Amniotic stem cell (primary cell): ENCODE measurements at places on chromosomes 4 and X.

- DNase-seq: no peak
Observed at GRCh38 chrX:44474410-44474809, 68.2 kb downstream of the FUNDC1 start.

GRCh38 chrX:1389181-1389992 is 2.5 kb downstream of the SLC25A6 start:
- no peak for DNase-seq

- DNase-seq: peak; percentile 35
Observed at GRCh38 chr4:88283661-88284438, 511 bp downstream of the PPM1K start.

GRCh38 chr4:107153228-107153627 is 117.1 kb upstream of the DKK2 start:
- DNase-seq: no peak

DNA sequence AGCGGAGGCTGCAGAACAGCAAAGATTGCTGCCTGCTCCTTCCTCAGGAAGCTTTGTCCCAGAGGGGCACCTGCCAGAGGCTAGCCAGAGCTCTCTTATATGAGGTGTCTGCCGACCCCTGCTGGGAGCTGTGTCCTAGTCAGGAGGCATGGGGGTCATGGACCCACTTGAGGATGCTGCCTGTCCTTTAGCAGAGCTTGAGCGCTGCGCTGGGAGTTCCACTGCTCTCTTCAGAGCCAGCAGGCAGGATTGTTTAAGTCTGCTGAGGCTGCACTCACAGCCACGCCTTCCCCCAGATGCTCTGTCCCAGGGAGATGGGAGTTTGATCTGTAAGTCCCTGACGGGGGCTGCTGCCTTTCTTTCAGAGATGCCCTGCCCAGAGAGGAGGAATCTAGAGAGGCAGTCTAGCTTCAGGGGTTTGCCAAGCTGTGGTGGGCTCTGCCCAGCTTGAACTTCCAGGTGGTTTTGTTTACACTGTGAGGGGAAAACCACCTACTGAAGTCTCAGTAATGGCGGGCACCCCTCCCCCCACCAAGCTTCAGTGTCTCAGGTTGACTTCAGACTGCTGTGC is 10.9 kb downstream of the DCK start:
- no peak for DNase-seq

- DNase-seq: peak; percentile 31
Observed at GRCh38 chr4:169164669-169165415, 105.9 kb downstream of the SH3RF1 start.

- DNase-seq: no peak
Observed at GRCh38 chrX:145623453-145623852, 194.2 kb upstream of the SLITRK2 start.

DNA sequence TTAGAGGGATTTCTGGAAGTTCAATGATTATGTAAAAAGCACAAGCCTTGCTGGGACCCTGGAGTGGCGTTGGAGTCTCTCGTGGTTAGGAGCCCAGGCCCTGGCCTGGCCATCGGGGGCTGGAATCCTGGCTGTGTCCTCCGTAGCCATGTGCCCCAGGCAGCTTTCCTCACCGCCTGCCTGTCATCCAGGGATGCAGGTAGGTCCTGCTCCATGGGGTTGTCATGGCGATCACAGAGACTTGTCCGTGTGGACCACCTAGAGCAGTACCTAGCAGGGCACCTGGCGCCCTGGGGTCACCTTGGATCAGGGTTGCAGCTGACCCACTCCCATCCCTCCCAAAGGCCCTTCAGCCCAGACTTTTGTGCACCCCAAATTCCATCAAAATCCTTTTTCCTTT is 30.2 kb upstream of the WFS1 start:
- DNase-seq: no peak

- DNase-seq: no peak
Observed at GRCh38 chr4:168691631-168692369, 194.9 kb downstream of the PALLD start.

- DNase-seq: no peak
Observed at GRCh38 chr4:38177641-38178391, 217.6 kb downstream of the PTTG2 start.

- no peak for DNase-seq
Observed at GRCh38 chrX:129594781-129595180, 54.7 kb downstream of the OCRL start.

DNA sequence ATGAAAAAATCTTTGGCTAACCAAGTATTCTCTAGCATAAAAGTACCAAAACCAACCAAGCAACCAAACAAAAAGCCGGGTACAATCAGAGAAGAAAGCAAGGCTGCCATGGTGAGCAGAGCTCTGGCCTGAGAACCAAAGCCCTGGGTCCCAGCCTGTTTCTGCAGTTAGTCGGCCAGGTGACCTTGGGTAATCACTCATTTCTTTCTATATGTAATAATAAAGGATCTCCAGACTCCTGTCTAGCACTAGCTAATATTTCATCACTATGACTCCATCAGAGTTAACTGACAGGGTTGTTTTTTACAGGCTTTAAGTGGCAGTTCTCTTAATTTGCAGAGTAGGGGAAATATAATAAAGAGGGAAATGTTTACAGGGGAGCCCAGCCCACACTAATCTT is 34.0 kb upstream of the RASGEF1B start:
- no peak for DNase-seq

- DNase-seq: no peak
Observed at GRCh38 chr4:38193236-38193863, 233.2 kb downstream of the PTTG2 start.

GRCh38 chrX:8981723-8982122 is 52.2 kb downstream of the FAM9B start:
- DNase-seq: no peak

- no peak for DNase-seq
Observed at GRCh38 chrX:45632506-45632905, 431.8 kb upstream of the DIPK2B start.

- DNase-seq: no peak
Observed at GRCh38 chrX:24761306-24761705, 67.6 kb downstream of the POLA1 start.

DNA sequence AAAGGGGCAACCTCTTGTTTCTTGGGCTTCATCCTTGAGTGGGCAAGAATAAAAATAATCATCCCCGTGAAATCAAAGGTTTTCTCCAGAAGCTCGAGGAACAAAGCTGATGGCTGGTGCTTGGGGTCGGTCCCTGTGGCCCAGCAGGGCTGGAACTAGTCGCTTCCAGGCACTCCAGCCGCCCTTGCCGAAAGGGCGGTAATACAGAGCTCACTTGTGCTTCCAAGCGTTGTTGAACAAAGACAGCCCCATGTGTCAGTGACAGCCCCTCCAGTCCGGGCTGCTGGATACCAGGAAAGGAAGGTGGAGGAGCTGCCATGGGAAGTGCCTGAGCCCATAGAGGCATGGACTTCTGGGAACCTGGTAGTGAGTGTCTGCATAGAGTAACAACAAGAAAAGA is 5.2 kb downstream of the HELT start:
- DNase-seq: no peak

DNA sequence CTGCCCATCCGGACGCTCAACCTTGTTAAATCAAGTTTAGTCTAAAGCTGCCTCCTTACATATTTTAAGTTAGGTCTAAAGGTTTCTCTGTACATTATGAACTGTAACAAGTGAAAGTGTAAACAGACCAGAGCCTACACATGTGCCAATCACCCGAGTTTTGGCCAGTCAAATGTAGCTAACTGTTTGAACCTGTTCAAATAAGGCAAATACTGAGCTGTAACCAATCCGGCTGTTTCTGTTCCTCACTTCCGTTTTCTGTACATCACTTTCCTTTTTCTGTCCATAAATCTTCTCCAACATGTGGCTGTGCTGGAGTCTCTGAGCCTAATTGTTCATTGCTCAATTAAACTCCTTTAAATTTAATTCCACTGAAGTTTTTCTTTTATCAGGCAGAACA is 113.3 kb upstream of the SHISA3 start:
- DNase-seq: no peak

GRCh38 chr4:123649250-123649644 is 252.7 kb downstream of the SPRY1 start:
- no peak for DNase-seq

DNA sequence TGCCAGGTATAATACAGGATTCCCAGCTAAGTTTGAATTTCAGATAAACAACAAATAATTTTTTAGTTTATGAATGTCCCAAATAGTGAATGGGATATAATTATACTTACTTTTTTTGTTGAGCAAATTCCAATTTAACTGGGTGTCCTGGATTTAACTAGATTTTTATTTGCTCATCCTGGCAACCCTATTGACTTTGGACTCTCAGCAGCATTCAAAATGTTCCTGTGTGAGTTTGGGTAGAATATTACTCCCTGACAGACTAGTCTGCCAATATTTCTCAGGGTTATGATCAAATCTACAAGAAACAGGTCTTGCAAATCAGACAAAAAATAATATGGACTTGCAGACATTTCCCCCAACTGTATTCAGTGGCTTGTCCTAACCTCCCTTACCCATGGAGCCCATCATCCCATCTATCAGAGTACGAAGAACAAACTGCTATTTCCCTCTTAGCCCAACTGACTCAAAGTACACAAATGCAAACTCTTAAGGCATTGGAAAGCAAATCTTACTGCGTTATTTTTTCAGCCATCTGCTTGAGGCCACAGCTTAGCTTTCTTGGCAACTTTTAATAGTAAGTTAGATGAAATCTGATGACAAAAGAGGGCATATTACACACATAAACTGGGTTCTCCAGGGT is 20.7 kb downstream of the SETD7 start:
- no peak for DNase-seq

GRCh38 chrX:1421433-1422134 is 29.7 kb upstream of the SLC25A6 start:
- DNase-seq: no peak

GRCh38 chr4:26787461-26788340 is 72.9 kb upstream of the STIM2 start:
- no peak for DNase-seq

DNA sequence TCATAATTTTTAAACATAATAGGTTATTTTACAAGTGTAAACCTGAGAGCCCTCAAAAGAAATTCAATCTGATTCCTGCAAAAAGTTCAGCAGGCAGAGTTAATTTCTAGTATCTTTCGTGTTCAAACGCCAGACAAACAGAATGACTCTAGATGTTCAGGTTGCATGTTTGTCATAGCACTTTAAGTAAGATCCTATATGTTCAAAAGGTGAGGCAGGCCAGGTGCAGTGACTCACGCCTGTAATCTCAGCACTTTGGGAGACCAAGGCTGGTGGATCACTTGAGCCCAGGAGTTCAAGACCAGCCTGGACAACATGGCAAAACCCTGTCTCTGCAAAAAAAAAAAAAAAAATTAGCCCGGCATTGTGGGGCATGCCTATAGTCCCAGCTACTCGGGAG is 1.1 kb upstream of the RASSF6 start:
- no peak for DNase-seq

GRCh38 chr4:146207410-146207809 is 6.9 kb upstream of the REELD1 start:
- DNase-seq: no peak

- no peak for DNase-seq
Observed at GRCh38 chrX:44698357-44698756, 145.5 kb upstream of the DUSP21 start.

DNA sequence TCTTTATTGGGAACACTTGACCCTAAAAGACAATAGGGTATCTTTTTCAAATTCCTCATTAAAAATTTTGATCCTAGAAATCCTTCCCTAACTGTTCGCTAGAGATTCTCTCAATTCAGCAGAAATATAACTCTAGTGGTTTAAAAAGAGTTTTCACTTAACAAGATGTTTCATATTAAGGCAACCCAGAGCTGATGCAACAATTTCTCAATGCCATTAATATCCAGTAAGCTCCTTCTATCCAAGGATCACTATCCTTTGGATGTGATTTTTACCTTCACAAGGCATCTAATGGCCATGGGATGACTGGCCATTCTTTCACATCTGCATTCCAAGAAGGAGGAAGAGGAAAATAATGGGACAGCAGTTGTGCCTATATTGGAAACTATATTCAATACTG is 183.4 kb downstream of the ANKRD50 start:
- DNase-seq: no peak

- no peak for DNase-seq
Observed at GRCh38 chr4:37469286-37469685, 216.9 kb downstream of the RELL1 start.

DNA sequence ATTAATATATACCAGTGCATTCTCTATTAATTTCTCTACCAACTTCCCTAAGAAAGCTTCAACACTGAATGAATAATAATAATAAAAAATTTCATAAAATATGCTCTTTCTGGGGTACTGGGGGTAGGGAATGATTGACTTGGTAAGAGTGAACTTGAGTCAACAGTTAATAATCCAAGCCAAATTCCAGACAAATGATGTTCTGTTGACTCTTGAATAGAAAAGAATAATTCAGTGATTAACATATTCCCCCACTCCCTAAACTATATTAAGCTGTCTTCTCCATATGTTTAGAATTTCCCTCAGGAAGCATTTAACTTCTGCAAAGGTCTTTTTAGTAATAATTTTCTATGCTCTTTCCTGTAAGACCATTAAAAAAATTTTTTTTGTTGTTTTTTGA is 12.3 kb downstream of the PGRMC2 start:
- no peak for DNase-seq

DNA sequence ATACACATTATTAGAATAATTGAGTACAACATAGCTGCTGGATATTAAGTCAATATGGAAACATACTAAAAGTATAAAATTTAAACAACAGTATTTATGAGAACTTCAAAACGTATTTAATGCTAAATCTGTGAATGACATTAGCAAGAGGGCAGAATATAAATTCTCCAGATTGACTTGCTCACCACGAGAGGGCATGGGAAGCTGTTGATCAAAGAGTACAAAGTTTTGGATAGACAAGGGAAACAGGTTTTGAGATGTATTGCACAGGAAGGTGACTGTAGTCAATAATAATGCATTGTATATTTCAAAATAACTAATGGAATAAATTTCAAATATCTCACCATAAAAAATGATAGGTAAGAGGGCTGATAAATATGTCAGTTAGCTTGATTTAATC is 768.2 kb downstream of the CENPC start:
- no peak for DNase-seq

DNA sequence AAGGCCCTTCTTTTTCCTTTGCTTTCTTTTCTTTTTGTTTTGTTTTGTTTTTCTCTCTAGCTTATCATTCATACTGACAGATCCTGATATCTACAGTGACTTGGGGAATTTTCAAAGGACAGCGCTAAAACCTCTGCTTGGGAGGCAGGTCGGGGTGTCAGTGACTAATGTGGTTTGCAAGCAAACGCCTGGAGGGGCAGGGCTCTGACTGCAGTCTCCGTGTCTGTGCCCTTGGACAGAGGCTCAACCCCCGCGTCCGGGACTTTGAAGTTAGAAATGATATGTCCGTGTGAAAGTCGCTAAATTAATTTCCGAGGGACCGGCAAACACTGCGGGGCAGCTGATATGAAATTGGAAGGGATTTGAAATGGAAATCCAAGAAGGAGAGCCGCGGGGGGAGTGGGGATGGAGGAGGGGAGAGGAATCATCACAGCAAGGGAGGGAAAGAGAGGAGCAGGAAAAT is 312.4 kb downstream of the DHRSX start:
- no peak for DNase-seq

DNA sequence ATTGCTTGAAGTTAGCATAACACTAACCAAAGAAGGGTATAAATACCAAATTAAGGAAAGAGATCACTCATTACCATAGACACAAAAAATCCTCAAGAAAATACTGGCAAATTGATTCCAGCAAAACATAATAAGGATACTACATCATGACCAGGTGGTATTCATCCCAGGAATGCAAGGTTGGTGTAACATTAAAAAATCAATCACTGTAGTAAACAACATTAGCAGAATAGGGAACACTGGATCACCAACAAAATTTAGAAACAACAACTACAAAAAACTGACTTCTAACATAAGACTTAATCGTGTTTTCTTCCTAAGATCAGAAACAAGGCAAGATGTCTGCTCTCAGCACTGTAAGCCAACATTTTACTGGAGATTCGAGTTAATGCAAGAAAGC is 14.1 kb downstream of the GAK start:
- no peak for DNase-seq

- no peak for DNase-seq
Observed at GRCh38 chrX:120781403-120781802, 94.3 kb downstream of the CT47B1 start.
